NCI-H524 treated with DMSO at 0.1 percent for 48 hours (cell line): ENCODE measurements at places on chromosomes 7 and 10.

DNA sequence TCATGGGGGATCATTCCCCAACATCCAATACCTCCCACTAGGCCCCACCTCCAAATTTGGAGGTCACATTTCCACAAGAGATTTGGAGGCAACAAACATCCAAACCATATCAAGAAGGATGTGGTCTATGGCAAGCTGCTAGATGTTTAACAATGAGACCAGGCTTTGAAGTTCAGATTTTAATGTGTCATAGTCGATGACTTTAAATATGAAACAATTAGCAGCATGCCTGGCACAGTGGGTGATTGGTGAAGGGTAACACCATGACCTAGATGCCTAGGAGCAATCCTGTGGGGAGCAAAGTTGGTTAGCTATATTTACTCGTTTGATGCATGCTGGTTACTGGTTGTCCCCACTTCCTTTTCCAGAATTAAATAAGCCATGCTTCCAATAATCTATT, 356.4 kb upstream of the VWC2 start:
- DNase-seq = no peak

DNA sequence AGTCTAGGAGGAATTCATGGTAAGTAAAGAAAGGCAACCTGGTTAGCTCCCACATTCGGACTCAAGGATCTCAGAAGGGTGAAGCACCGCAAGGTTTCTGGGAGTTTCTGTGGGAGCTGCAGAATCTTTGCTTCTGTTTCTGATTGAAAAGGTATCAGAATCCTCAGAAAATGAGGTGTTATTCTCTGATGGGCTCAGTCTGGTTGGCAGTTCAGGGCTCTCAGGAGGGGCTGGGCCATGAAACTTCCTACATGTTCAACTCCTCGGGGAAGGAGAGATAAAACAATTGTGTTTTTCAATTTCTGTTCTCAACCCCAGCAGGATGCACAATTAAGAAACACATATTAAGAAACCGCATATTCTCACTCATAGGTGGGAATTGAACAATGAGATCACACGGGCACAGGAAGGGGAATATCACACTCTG, 9.1 kb downstream of the OR2A7 start:
- DNase-seq = no peak

- no peak for DNase-seq
These were observed 64.1 kb upstream of the MALRD1 start for GRCh38 chr10:18984531-18984930.

DNA sequence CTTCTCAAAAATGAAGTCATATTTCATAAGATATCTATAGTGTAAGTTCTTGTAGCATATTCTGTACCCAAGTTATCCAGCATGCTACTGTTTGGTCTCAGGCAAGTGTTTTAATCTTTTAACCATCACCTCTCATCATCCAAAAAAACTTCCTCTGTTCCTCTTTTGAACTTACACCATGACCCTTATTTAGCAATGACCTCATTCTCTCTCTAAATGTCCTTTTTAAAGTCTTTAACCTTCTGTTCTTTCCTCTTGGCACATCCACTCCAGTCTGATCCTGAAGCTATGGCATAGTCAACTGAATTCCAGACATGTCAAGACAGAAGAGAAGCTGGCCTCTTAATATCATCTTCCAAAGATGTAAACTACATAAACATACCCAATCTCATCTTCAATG, 26.2 kb downstream of the PPP3CB start:
- no peak for DNase-seq
